ENCODE measurements at places on chromosomes 12 and 14.

- DNase-seq, result no peak
These were observed 1.7 kb upstream of the FGD4 start for GRCh38 chr12:32397696-32398095.

DNA sequence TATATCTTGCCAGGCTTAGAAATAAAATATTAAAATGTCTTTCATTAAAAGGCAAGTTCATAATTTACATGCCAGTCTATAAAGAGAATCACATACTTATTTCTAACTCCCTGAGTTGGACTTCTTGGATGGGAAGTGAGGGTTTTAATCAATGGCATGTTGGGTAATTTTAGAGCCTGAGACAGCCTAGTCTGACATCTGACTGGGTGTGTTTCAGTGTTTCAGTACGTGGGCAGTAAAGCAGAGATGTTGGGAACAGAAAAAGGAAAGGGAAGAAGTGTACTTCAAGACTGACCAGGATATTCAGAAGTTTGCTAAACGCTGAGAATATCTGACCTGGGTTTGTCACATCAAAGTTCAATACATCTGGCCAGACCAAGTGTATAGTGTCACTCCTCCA, 171.8 kb downstream of the BTG1 start:
- DNase-seq, result no peak

- peak; percentile 44 for DNase-seq
These were observed 35.4 kb upstream of the EIF5 start for GRCh38 chr14:103298620-103299019.

DNA sequence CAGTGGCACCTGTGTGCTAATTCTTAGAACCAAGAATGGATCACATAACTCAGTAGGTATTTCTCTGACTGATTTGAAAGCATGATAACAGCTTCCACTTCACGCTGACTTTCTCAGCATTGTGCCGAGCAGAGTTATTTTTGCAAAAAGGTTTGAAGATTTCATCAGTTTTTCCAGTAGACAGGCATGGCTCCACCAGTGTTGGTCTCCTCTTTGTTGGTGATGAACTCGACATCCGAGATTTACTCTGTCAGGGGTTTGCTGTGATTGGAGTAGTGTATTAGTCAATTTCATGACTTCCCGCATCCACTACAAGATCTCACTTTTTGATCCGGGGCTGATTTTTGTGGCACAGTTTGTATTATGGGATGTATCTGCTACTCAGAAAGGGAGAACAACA, 85.3 kb downstream of the PRKCH start:
- DNase-seq, result no peak

GRCh38 chr12:27474344-27474743, 27.8 kb downstream of the SMCO2 start:
- DNase-seq, result no peak

- DNase-seq, result no peak
These were observed 225.2 kb downstream of the C12orf75 start for GRCh38 chr12:105555556-105556295.

GRCh38 chr12:93925585-93926205, 222.7 kb upstream of the PLXNC1 start:
- DNase-seq, result peak; percentile 89

DNA sequence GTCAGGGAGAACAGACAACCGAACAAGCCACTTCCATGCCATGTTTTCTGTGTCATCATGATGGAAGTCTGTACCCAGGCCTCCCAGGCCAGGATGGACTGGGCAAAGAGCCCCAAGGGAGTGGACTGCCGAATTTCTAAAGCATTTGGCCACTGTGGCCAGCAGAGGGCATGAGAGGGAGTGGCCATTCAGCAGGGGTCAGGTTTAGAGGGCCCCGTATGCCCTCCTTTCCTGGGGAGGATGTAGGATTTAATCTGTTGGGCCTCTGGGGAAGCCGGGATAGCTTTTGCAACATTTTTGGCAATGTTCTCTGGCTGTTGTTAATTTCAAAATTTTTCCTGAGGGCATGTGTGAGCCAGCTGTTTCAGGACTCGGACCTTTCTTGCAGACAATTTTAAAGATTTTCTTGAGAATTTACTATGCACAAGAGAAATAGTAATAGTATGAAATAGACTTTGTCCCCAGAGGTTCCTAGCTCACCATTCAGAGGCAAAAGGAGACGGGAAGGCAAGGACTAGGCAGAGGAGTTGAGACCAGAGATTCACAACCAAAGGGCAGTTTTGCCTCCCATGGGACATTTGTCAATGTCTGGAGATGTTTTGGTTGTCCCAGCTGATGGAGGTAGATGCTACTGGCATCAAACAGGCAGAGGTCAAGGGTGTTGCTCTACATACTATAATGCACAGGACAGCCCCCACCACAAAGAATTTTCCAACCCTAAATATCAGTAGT, 18.0 kb downstream of the ACACB start:
- DNase-seq, result no peak

DNA sequence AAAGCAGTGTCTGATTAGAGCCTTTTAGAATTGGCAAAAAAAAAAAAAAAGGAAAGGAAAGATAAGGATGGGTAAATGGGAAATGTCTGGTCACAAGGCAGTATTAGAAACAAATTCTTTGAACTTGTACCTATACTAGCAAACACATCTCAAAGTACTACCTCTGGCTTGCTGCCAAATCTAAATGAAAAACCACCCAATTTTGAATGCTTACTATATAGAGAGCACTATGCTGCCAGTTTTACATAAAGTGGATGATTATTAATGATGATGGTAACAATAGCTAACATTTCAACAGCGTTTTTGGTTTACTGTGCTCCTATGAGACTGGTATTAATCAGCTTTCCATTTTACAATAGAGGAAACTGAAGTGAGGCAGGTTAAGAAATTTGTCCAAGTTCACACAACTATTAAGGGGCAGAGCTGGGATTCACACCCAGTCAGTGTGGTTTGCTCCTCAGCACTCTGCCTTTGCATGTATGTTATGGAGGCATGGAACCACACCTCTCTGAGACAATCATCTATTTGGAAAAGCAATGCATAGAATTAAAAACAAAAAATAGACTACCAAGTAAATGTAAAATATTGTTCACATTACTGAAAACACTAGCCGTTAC, 34.2 kb downstream of the ATP2B1 start:
- peak; percentile 17 for DNase-seq
